Mucosa of gallbladder (tissue), 1 donor: ENCODE measurements at places on chromosomes 12 and 14. TPM values are rescaled to one million over a fixed set of nuclear protein-coding genes. Genes with fewer than 3 reads are reported as not detected.

DNA sequence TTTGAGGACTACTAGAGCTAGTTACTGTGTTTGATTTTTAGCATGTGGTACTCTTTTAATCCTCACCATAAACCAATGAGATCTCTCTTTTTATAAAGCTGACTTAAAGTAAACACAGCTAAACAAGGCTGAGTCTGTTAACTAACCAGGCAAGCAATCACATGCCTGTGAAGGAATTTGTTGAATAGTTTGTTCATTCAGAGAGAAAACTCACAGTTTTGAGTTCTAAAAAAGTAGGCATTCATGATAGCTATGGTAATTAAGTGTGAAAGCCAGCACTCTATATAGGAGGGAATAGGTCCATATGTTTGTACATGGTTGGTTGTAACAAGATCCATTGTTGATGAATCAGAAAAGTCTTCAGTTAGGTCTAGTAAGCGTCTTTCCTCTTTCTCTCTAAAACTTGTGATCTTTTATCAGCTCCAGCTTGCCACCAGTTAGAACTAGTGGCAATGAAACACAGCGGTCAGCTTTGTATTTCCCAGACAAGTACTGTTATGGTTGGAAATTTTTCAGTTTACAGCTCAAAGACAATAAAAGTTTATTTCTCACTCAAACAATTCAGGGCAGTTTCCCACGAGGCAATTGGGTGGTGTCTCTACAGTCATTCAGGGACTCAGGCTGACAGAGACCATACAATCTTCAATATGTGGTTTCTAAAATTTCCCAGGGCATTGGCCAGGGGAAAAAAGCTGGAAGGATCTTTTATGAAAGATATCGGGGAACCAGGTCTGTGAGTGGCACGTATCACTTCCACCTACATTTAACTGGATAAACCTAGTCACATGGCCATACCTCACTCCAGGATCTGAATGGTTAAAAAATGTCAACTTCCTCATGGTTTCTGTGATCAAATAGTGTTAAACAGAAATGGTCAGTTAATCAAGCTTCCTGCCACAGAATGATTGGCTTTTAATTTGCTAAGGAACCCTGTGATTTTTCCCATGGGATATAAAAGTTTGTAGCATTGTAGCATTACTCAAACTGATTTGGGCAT, 203.1 kb downstream of the KIF21A start:
- no peak for DNase-seq

- no peak for DNase-seq
Measured at GRCh38 chr14:103398427-103399195, 13.4 kb downstream of the MARK3 start.

DNA sequence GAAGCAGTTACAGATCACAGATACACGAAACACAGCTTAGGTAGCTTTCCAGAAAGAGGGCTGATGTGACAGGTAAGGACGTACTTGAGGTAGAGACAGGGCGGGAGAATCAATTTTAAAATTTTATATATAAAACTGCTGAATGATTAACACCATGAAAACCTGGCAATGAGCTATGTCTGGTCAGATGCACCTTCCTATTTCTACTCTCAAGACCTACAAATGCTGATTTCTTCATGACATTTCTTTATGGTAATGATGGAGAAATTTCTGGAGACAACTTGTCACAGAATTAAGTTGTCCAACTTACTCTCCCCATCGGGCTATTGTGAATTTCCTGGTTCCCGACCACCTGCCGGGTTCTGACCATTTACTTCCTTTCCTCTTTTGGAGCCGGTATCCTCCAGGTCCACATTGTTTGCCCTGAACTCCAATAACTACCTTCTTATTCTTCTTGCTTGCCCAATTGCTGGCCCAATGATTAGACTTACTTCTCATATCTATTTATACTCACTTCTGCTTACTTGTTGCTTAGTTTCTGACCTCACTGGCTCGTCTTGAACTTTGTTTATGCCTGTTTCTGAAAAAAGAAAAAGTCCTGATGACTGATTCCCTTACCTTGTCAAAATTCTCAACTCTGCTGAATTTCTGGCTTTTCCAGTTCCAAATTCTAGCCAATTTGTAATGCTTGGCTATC, 12.8 kb upstream of the ATP2B1 start:
- DNase-seq: no peak

GRCh38 chr12:24562771-24563431, 386.0 kb downstream of the BCAT1 start:
- no peak for DNase-seq

- DNase-seq: no peak
Measured at GRCh38 chr14:75277815-75278421, 710 bp upstream of the FOS start.

GRCh38 chr12:104668274-104668718, 211.5 kb downstream of the CHST11 start:
- peak; percentile 52 for DNase-seq

GRCh38 chr12:49959685-49960473, 1.8 kb upstream of the AQP5 start:
- DNase-seq: peak; percentile 76

DNA sequence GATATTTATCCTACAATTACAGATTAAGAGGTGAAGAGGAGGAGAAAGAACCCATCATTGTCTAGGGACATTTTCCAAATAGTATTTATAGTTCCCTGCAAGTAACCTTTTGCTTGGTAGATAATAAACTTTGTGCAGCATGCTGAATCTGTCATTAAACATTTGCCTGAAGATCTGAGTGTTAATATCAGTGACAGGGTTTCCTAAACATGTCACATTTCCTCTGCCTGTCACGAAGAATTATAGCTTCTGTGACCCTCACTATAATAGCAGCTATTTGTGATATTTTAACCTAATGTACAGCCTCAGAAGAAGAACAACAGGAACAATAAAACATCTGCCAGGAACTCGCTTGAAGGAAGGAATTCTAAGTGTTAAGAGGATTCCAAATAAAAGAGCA, 350.3 kb downstream of the GXYLT1 start:
- no peak for DNase-seq

- no peak for DNase-seq
Measured at GRCh38 chr12:2124466-2125023, 71.8 kb downstream of the CACNA1C start.

DNA sequence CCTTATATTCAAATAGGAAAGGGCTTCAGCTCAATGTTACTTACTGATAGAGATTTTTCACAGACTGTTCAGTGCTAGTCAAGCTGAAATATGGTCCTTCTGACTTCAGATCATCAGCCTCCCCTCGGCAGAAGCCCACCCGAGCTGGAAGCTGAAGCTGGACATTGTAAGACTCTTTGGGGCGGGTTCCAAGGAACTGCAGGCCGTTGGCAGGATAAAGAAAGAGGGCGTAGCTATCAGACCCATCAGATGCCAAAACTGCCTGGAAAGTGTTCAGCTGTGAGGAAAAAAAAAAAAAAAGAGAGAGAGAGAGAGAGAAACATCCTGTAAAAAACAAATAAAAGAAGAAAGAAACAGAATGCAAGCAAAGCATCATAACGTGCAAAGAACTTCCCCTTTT, 8.8 kb downstream of the NID2 start:
- DNase-seq: no peak

DNA sequence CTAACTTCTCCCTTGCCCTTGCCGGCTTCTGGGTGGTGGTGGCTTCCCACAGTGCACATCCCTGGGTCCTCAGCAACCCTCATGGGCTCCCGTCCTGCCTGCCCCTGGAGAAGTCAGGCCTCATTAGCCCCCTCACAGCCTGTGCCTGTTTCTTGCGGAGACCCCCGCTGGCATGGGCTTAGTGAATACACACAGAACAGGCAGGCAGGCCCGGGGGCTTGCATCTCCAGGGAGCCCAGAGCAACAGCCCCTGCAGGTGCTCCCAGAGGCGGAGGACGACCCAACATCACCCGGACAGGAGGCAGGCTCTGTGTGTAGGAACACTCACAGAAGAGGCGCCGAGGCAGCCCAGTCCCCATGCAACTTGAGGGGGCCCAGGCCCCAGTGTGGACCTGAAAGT, 25.1 kb upstream of the FBRSL1 start:
- DNase-seq: no peak

GRCh38 chr12:122204167-122205052, 901 bp downstream of the B3GNT4 start:
- no peak for DNase-seq

DNA sequence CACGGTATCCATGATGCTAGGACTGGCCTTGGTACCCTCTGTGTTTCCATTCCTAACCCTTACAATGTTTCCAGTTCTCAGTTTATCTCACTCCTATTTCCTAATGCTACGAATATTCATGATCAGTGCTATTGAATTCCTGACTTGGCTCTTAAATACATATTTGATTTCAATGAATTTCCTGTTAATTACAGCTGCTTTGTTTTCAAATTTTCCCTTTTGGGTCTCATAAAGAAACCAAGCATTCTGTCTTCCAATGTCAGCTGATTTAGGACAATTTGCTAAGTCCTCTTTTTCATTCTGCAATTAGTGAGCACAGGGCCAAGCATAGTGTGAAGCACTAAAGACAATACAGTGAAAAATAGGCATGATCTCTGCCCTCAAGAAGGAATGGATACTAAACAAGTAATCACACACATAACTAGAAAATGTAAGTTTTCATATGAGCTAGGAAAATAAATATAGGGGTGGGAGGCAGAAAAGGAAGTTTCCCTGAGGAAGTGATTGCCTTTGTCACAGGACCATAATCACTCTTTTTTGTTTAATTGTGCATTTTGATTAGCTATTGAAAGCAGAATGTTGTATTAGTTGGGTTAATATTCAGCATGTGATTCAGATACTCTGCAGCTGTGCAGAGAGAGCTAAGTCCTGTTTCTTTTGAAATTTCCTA, 88.5 kb downstream of the KCNC2 start:
- no peak for DNase-seq

- no peak for DNase-seq
Measured at GRCh38 chr12:14249368-14249767, 116.1 kb upstream of the ATF7IP start.

DNA sequence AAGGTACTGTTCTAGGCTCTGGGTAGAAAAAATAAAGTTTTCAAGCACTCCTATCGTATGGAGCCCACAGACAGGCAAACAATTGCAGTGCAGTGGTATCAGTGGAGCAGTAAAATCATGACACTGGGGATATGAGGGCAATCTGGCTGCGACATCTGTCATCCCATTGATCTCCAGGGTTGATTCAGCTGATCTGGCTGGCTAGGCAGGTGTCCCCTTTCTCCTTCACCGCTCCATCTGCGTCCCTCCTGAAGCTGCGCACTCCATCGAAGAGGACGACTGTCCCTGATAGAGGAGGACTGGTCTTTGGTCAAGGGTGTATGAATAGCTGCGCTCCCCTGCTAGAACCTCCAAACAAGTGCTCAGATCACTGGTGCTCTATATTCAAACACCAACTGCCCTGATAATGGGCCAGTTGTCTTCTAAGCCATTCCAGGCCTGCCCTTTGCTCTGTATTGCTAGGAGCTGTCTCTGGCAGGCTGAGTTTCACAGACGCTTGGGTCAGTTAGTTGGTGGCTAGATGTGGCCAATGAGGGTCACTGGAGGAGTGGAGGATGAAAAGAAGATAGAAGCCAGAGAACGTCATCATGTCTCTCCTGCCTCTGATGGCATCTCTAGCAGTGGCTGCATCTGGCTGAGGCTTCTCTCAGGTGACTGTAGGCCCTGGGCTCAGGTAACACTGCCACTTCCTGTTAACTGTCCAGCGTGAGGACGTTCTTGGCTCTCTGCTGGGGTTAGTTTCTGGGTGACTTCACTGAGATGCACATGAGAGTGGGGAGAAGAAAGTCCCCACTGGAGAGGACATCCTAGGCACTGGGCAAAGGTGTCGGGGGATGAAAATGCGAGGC, 205.0 kb upstream of the FOXN3 start:
- DNase-seq: no peak

GRCh38 chr14:99654235-99654985, 9.5 kb downstream of the HHIPL1 start:
- DNase-seq: peak; percentile 70

DNA sequence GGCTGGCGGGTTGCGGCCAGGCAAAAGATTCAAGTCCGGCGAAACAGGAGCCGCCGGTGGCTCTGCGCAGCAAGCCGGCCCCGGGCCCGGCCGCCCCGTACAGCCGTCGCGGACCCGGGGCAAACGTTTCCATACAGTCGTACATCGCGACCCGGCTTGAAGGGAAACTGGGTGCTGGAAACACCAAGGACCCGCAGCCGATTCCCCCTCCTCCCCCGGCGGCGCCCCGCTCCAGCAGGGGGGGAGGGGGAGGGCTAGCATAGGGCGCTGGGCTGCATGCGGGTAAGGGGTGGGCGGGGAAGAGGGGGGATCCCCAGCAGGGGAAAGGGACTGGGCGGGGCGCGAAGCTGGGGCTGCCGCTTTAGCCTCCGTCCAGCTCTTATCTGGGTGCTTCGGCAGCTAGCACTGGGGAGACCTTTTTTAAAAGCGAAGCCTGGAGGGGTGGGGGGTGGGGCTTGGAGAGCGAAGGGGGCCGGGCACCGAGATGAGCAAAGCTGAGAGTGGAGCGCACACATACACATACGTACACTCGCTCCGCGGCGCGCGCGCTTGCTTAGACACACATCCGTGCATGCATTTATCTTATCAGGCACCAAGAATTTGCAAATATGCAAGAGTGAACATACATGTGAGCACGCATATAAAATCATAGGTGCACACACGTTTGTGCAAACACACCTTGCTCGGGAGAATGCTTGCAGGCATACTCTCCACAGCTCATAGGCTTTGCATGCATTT, 11.9 kb downstream of the RARG start:
- DNase-seq: peak; percentile 69

DNA sequence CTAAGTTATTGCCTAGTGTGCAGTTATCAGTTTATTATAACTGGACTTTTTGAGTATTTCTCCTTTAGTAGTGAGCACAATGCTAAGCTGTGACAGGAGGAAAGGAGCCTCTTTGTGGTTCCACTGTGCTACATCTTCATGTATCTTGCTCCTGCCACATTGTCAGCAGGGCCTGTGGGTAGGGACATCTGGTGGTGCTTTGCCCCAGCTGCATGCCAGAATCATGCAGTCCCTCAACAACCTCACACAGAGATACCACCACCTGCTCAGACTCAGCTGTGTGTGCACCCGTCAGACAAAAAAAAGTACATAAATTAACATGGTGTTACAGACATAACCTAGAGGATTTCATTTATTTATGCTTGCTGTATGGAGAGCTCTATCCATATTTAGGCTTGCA, 51.1 kb downstream of the MIS18BP1 start:
- DNase-seq: no peak

- no peak for DNase-seq
Measured at GRCh38 chr12:107955966-107956643, 173.0 kb upstream of the WSCD2 start.

EXOC3L4 gene
- 22.9 TPM for total RNA-seq

AQP5 gene
- total RNA-seq: 1.6 TPM

LALBA gene
- not detected for total RNA-seq

C14orf180 gene
- total RNA-seq: 0.26 TPM

SLC2A14 gene
- 1.1 TPM for total RNA-seq

CEBPE gene
- 0.20 TPM for total RNA-seq
